ENCODE measurements at places on chromosomes 4 and X.

GRCh38 chr4:171622729-171623128 lies 190.5 kb upstream of the GALNTL6 start:
- no peak for DNase-seq

GRCh38 chr4:113618205-113618604 lies 143.3 kb downstream of the CAMK2D start:
- no peak for DNase-seq

- no peak for DNase-seq
Observed at GRCh38 chr4:76233529-76233928, 18.0 kb upstream of the FAM47E start.

GRCh38 chr4:144709159-144709558 lies 63.2 kb downstream of the HHIP start:
- DNase-seq = no peak

DNA sequence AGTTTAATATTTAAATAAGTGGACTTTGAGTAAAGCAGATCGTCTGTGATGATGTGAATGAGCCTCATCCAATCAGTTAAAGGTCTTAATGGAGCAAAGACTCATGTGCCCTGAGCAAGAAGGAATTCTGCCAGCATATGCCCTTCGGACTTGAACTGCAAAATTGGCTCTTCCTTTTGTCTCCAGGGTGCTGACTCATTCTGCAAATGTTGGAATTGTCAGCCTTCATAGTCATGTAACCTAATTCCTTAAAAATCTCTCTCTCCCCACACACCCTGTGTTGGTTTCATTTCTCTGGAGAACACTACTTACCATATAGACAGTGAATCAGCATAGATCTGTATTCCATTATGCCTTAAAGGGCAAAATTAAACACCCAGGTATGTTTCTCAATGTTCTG lies 609.8 kb upstream of the GALNTL6 start:
- DNase-seq = no peak

DNA sequence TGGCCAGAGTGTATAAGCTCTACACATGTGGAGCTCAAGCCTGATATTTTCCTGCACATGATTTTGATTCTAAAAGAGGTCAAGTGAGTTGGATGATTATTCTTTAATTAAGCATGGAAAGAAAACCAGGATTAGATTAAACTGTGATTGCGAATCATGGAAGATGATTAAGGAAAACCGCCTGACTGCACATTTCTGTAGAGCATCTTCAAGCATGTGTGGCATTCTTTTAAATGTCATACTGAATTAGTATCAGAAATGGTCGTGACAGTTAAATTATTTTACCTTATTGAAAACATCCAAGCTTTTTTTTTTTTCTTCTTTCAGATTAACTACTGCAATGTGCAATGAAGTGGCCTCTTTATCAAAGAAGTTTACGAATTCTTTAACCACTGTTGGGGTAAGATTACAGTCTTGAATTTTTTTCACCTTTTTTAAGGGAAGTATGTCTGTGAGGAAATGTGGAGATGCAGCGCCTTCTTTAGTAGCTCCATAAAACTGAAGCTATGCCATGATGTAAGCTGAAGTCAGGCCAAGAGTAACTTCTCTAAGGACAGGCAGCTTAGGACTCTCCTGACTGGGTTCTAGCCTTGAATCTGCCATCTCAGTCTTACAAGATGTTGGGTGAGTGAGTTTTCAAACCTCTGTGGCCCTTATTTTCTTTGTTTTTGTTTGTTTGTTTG lies 67.9 kb downstream of the FAM114A1 start:
- DNase-seq = no peak

DNA sequence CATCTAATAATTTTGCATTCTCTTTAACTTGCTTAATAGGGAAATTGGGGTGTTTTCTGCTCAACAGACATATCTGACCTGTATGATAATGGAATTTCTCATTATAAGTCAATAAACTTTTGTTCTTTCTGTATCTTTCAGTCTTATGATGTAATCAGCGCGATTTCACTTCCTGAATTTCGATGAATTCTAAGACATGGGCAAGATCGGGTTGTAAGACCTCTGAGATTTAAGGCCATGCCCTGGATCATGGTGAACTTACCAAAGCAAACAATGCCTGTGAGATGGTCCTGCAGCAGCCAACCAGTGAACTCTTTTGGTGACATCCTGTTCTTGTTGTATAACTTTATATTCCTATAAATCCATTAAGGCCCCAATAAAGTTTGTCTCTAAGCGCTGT lies 88.1 kb downstream of the NBDY start:
- DNase-seq = no peak

GRCh38 chr4:124589786-124590185 lies 122.7 kb downstream of the ANKRD50 start:
- no peak for DNase-seq

GRCh38 chrX:84715315-84715714 lies 213.1 kb upstream of the HDX start:
- DNase-seq = no peak

DNA sequence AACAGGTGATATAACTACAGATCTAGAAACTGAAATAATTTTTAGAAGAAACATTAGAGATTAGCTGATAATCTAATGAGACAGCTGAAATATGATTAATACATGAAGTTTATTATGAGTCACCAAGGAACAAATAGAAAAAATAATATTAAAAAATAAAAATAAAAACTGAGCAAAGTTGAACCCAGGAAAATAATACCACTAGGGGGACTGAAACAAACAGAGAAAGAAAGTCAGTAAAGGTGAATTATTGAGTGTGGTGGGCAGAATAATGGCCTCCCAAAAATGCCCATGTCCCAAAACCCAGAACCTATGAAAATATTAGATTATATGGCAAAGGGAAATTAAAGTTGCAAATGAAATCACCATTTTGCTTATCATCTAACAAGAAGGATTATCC lies 820.7 kb upstream of the INTU start:
- no peak for DNase-seq

DNA sequence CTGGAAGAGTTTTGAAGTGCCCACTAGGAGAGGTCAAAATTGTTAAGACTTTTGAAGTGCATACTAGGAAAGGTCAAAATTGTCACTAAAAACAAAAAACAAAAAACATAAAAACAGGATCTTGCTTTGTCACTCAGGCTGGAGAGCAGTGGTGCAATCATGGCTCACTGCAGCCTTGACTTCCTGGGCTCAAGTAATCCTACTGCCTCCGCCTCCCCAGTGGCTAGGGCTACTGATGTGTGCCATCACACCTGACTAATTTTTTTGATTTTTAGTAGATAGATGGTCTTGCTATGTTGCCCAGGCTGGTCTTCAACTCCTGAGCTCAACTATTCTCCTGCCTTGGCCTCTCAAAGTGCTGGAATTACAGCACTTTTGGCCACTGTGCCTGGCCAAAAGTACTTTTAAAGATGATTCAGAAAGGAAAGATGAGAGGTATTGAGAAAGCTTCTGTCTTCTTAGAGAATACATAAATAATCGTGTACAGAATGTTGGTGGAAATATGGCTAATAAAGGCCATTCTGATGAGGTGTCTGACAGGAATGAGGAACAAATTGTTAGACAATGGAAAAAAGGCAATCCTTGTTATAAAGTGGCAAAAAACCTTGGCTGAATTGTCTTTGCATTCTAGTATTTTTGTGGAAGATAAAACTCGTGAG lies 43.3 kb upstream of the STX18 start:
- DNase-seq = no peak

- no peak for DNase-seq
Observed at GRCh38 chr4:183304538-183304937, 15.5 kb downstream of the CLDN22 start.

- no peak for DNase-seq
Observed at GRCh38 chr4:119286377-119287002, 35.4 kb downstream of the FABP2 start.

DNA sequence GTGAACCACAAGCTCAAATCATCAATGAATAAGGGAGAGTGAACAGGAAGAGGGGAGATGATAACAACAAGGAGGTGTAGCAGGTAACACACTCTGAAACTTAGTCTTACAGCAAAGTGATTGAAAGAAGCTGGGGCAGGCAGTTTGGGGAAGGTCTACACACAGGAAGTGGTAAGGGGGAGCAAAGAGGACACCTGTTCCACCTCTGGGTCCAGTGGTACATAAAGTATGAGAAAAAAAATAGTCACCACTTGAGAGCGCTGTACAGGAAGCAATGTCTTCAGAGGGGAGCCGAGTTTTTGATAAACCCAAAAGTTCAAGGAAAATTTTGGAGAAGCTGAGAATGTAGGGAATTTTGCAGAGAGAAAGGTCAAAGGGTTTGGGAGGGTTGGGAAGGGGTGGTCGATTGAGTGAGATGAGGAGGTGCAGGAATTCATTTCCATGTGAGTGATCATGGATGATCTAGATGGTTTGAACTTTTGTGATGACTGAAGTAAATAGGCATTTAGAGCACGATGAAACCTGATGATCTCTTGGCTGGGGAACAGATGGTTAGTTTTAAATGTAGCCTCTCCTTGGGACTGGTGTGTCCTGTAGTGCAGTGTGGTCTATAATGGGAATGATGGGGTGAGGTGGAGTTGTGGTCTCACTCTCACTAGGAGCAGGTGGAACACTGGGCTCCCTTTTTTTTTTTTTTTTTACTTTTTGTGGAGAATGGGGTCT lies 142.0 kb downstream of the RBMX2 start:
- no peak for DNase-seq

- no peak for DNase-seq
Observed at GRCh38 chr4:76954489-76954888, 4.9 kb downstream of the SEPTIN11 start.
